MM.1S (cell line): ENCODE measurements at places on chromosomes 1 and 21.
A peak's percentile ranks its signal among the peaks of the same experiment; 100 is the strongest.

- peak; percentile 54 for DNase-seq
These were observed 262.0 kb downstream of the TNR start for GRCh38 chr1:175481126-175482070.

GRCh38 chr1:92095874-92096273 lies 15.7 kb downstream of the BTBD8 start:
- no peak for DNase-seq

DNA sequence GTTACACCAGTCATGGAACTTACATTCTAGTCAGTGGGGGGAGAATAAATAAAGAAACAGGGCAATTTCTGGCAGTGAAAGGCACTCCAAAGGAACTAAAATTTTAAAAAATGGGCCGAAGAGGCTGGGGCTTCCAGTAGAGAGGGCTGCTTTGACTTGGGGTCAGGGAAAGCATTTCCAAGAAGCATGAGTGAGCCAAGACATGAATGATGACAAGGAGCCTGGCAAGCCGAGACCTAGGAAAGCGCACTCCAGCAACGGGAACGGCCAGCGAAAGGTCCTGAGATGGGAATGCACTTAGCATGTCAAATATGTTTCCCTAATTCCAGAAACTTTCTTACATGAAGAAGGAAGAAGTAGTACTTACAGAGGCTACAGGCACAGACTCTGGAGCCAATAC lies 95.4 kb upstream of the NGF start:
- no peak for DNase-seq

DNA sequence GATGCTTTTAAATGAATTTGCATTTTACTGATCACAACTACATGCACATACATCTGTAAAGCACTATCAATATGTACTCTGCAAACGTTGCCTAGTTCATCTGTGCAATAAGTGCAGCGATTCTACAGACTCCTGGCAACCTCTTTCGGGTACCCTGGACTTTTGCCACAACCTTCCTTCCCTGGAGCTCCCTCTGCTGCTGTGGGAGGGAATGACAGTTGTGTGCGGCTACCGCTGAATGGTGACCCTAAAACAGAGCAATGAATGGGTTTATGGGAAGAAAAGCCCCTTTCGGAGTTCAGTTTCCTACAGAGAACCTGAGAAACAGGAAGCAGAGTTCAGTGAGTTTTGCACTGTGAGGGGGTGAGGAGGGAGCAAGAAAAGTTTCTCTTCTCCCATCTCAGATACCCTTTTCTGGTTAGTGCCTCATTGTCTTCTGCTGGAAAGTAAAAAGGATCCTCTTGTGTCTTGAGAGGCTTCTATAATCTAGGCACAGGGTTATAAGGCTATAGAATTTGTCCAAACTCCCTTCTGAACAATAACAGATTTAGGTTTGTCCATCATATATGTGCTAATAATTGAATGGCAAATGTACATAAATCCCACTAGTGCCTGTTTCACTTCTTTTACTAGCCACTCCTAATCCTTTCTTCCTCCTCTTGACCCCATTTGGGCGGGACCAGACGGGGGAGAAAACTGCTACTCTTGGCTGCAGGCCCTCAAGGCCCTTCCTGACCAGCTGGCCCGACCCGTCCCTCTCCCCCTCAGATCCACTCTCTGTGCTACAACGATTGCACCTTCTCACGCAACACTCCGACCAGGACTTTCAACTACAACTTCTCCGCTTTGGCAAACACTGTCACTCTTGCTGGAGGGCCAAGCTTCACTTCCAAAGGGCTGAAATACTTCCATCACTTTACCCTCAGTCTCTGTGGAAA lies 19.8 kb upstream of the SARS1 start:
- peak; percentile 20 for DNase-seq

DNA sequence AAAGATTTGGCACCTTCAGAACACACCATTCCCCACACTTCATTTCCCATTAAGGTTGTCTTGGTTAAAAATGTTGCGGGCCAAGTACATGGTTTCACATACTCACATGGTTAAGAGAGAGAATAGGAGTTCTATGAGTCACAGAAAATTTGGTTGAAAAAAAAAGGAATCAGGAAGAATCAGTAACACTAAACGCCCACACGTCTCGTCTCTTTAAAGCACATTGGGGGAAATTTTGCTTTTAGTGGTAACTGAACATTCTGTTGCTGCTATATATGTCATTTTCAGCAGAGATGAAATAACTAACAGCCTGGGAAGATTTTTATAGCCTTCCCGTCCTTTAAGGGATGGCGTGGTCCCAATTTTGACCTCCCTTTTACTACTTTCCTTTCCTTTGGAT lies 132.9 kb upstream of the ERG start:
- no peak for DNase-seq

DNA sequence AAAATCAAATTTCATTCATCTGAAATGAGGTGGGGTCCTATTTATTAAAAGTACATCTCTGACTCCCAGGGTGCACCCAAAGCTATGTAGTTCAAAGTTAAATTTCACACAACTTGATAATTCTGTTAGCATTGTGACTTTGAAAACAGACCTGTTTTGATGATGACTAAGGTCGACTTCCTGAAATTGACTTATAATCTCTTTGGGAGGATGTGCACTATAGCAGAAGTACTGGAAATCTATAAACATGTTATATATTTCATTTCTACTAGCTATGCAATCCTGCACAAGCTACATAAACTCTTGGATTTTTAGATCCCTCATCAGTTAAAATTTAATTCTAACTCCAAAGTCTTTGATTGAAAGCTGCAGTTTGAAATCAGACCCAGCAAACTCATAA lies 507.6 kb downstream of the NEGR1 start:
- no peak for DNase-seq

- DNase-seq: no peak
These were observed 7.7 kb upstream of the GIPC2 start for GRCh38 chr1:78038071-78038470.

DNA sequence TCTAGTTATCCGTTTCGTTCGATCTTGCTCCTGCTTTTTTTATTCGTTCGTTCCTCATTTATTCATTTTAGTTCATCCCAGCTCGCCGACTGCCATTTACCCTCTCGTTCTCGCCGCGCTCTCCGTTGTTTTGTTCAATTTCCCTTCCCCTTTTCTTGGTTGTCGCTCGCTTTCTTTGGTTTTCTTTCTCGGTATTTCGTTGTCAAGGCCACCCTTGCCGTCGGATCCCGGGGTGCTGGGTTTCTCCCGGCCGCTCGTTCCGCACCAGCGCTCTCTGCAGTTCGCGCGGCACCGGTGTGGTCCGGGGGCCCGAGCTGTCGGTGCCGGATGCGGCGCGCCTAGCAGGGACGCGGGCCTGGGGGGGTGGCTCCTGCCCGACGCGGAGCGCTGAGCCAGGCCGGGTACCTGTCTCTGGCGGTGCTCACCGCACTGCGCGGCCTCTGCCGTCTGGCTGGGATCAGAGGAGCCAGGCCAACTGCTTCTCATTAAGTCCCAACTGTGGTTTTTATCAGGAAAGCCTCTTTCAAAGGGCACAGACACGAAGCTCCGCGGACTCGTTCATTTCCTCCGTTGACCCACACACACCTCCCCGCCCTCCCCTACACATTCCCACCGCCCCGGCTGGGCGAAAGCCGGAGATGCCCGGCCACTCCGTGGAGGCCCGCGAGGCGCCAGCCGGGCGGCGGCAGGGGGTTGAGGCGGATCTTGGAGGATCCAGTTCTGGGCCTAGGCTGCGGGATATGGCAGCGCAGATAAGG lies 1.6 kb downstream of the ALX3 start:
- DNase-seq: no peak

GRCh38 chr1:247293047-247293446 lies 37.2 kb downstream of the VN1R5 start:
- no peak for DNase-seq

DNA sequence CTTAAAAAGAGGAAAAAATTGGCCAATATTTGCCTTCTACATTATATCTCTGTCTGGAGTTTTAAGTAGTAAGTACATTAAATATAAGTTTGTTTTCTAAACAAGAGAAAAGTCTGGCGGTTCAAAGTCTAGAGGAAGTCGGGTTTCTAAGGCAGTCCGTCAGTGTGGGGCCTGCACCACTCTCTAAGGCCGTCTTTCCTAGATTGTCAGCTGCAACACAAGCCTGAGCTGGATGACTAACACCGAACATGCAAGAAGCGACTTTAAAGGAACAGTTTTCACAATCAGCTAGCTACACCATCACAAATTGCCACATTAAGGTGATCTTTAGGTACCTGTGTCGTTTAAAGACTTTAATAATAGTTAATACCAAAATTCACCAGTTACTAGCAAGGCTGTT lies 19.6 kb downstream of the CCSAP start:
- DNase-seq: no peak

DNA sequence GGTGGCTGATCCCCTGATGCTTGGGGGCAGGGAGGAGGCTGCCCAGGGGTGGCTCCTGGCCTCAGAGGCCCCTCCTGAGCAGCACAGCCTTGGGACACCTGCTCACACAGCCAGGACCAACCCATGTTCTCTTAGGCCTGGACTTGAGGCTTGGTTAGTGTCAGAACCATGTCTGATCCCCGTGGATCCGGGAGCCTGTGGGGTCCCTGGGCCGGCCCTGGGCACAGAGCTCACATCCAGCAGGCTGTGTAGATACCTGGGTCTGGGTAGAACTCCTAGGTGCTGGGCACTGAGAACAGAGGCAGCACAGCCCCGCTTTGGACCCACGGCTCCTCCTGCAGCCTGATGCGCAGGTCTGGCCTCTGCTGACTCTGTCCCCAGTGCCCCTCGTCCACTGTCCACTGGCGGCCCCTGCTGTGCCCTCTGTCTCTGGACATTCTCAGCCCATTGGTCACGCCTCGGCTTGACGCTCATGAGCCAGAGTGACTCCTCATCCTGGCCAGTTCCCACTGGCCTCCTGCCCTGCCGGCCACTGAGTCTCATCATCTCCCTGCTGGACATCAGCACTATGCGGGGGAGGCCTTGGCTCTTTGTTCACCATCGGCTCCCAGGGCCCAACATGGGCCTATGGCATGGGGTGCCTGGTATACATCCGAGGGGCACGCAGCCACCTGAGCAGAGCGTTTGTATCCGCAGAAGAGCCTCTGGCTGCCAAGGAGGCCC lies 70.2 kb downstream of the TRIM11 start:
- no peak for DNase-seq

DNA sequence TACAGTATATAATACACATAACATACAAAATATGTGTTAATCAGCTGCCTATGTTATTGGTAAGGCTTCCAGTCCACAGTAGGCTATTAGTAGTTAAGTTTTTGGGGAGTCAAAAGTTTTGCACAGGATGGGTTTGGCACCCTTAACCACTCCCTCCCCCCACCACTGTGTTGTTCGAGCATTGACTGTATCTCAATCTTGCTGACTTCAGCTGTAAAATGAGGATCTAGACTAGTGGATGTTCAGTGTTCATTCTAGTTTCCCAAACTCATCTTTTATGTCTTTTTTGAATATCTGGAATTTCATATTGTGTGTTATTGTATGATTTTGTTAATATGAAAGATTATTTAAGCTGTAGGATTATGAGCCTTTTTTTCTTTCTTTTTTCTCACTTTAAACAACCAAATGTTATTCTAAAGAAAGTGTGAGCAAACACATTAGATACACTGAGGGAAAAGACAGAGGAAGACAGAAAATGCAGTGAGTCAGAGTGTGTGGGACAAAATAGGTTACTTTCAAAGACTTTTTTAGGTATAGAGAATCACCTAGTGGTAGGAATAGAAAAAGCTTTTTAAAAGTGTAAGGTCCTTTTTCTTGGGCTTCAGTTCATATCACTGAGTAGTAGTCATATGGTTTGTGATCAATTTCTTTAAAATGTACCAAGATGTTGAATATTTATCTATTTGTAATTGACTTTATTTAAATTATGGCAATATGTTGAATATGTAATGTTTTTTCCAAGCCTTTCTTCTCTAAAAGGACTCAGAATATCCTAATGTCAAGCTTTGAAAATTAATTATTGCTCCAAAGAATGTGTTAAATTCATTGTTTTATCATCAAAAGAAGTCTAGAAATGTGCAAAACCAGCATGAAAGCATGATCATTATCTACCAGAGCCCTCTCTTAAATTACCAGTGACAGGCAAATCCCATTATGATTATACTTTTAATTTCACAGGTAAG lies 17.9 kb upstream of the CENPF start:
- peak; percentile 69 for DNase-seq

GRCh38 chr21:26593800-26594199 lies 20.7 kb upstream of the CYYR1 start:
- DNase-seq: no peak

GRCh38 chr1:1285102-1285571 lies 4.9 kb downstream of the SCNN1D start:
- DNase-seq: no peak

- peak; percentile 38 for DNase-seq
These were observed 210.3 kb downstream of the SETD4 start for GRCh38 chr21:35850029-35850428.

DNA sequence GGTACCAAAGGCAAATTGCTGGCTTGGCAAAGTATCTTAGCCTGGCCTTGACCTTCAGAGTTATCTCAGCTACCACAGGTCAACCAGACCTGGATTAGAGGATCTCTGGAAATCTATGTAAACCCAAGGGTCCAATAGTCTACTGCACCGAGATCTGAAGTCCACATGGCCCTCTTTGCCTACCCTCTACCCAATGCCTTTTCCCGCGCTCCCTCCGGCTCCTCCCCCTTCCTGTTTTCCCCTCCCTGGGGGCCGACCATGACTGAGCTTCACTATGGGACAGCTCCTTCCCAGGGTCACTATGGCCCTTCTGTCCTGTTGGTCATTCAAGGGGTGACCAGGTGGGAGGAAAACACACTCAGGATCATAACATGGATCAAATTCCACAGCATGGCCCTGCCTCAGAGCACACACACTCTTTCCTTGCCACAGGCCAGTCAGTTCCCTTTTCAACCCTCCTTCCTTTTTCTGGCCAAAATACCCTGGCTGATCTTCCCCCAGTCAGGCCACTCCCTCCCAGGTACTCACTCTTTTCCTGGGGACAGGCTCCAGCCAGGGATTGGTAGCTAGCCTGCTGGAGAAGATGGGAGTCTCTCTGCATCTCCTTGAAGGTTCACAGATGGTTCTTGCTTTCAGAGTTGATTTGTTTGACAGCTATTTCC lies 19.1 kb upstream of the TMEM183A start:
- no peak for DNase-seq

GRCh38 chr1:167148421-167148820 lies 54.5 kb downstream of the STYXL2 start:
- DNase-seq: no peak

- no peak for DNase-seq
These were observed 174.7 kb upstream of the PKN2 start for GRCh38 chr1:88509379-88509778.

GRCh38 chr1:34549199-34549598 lies 205.6 kb upstream of the GJB5 start:
- no peak for DNase-seq

DNA sequence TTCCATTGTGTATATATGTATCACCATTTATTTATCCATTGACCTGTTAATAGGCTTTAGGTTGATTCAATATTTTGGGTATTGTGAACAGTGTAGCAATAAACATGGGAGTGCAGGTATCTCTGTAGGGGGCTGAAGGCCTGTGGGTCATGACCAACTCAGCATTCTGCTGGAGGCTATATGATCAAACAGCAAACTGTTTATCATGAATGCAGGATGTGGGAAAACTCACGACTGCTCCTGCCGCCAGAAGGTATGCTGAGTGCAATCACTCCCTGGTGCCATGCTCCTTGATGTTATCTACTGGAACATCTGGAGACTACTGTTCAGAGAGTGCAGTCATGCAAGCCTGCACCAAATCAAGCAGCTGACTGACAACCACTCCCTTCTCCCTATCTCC lies 275.2 kb downstream of the COL11A1 start:
- DNase-seq: no peak

GRCh38 chr1:28926629-28927265 lies 12.4 kb downstream of the EPB41 start:
- peak; percentile 90 for DNase-seq

GRCh38 chr1:183609313-183609712 lies 19.1 kb upstream of the NCF2 start:
- no peak for DNase-seq
